ENCODE measurements at places on chromosomes 2 and 18.

- no peak for DNase-seq
Observed at GRCh38 chr2:648476-649424, 28.5 kb downstream of the TMEM18 start.

DNA sequence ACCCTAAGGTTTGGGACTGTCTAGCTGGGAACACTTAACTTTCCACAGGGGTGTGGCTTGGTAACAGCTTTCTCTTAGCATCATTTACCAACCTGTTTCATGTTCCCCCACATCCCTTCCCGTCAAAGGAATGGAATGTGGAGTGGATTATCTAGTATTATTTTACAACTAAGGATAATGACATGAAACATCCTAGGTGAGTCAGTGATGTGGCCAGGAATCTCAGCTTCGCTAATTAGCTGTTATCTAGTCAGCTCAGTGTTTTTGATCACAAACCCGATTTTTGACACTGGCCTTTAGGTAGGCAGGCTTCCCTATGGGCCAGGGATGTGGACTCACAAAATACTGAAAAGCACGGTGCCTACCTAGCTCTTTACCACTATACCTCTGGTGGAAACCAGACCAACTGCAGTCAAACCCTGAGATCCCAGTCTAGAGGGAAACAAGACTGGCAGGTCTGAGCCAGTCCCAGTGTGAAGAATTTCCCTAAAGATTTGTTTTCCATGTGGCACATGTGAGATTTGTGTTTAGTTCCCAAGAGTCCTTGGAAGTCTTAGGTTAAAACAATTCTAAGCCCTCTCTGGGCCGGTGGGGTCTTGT lies 2.8 kb upstream of the NRP2 start:
- no peak for DNase-seq

DNA sequence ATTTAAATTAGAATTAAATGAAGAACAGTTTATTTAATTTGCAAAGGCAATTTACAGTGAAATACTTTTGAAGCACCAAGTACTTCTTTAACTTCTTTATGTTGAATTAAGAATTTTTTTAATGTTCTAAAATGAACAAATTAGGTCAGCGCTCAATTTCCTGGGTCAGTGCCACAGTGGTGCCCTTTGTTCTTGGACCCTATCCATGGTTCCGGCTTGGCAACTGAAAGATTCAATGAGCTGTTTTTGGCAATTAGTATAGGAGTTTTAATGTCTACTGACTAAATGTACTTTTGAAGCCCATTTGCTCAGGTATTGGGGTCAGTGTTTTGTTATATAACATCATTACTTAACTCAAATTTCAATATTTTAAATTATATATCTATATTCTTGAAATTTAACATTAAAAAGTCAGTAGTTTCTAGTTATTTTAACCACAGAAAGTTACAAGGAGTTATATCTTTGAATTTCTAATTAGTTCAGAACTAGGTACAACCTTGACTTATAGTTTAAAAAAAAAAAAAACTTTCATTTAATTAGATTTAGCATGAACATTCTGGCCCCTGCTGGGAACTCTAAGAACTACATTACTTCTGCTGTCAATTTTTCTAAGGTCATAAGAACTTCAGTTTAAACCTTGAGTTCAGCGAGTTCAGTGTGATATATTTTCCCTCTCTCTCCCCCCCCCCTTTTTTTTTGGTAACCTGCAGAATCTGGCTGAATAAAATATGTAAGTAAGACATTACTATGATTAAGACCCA lies 7.6 kb upstream of the MSTN start:
- DNase-seq: peak; percentile 34

DNA sequence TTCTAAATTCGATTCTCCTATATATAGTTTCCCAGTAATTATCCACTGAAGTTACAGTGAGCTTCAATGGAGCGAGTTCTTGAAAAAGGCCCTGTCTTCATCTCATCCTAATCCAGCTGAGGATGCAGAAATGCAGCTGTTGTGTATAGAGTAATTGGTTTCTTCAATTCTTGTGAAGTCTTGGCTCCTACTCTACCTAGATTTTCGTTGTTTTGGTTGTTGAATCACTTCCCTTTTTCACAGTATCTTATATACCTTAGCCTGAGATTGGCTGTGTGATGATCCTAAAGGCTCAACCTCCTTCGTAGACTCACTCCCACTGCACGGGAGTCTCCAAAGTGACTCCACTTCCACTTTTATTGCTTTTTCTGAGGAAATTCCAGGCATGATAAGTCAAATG lies 280.4 kb downstream of the PARD3B start:
- DNase-seq: no peak

- no peak for DNase-seq
Observed at GRCh38 chr2:166784296-166784946, 103.9 kb upstream of the XIRP2 start.

DNA sequence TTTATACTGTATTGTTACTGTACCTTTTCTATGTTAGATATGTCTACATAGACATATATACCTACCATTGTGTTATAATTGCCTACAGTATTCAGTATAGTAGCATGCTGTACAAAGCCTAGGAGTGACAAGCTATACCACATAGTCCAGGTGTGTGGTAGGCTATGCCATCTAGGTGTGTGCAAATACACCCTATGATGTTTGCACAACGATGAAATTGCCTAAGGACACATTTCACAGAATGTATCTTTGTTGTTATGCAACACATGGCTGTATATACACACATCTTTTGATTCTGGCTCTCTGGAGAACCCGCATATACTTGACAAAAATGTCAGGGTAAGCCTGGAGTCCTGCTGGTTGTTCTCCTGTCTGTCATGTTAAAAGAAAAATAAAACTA lies 85.1 kb downstream of the BCL2L11 start:
- no peak for DNase-seq

- no peak for DNase-seq
Observed at GRCh38 chr2:178385595-178386148, 65.3 kb downstream of the PRKRA start.

DNA sequence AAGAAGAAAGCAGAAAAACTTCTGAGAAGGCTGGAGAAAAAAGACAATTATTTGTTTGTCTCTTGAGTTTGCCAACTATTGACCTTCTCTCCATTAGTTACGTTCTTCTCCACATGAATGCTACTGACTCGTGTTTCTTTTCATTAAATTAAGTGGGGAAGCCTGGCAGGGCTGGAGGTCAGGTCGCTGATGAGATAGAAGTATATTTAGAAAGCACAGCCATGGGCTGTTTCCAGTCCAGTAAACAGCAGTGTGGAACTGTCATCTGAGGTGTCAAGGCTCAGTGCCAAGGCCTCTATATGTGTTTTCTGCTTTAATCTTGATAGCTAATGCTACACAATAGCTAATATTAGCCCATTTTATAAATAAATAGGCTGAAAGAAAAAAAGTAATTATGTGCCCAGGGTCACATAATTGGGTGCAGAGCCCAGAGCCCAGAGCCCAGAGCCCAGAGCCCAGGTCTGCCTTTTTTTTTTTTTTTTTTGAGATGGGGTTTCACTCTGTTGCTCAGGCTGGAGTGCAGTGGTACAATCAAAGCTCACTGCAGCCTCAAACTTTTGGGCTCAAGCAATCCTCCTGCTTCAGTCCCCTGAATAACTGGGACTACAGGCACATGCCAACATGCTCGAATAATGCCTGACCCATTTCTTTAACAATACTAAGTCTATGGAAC lies 6.3 kb downstream of the MSGN1 start:
- no peak for DNase-seq

DNA sequence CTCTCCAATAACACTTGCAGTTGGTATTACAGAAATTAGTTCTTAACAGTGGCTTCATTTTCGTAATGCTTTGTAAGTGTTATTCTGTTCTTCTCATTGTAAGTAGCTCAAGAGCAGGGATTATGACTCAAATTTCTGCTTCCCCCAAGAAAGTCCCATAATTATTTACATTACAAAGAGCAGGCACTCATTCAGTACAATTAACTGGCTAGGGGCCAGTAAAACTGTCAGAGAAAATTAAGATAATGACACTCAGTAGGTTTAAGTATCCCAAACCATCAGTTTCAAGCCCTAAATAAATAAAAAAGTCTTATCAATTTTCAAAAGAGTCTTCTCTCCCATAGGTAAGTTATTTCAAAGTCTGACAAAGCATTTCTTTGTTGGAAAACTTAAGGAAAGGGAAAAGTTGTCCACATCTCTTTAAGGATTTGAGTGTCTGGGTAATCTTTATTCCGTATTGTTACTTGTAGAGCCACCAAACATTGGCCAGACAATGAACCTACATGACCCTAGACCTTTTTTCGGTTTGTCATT lies 137.1 kb downstream of the ARHGAP28 start:
- no peak for DNase-seq

GRCh38 chr2:231277962-231278361 lies 79.5 kb downstream of the ARMC9 start:
- no peak for DNase-seq

DNA sequence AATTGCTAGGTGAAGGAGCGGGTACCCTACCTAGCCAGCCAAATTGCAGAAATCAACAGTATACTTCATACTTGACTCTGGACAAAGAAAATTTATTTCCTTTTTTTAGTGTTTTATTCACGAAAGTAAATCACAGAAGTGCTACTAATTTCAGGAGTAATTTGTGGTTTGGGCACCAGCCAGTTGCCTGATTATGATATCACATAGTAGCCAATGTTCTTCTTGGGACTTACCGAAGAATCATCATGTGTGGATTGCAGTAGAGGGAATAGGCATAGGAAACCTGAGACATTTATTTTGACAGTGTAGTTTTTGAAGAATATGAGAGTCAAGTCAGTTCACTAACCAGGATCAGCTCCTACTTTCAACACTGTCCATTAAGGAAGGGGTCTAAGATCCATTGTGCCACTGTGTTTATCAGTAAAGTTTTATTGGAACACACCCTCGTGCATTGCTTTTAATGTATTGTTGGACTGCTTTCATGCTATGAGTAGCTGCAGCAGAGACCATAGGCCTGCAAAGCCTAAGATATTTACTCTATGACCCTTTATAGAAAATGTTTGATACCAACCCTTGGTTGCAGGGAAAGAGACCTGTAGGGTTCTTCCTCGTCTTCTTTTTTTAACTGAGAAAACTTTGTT lies 32.1 kb downstream of the TNFRSF11A start:
- DNase-seq: no peak

DNA sequence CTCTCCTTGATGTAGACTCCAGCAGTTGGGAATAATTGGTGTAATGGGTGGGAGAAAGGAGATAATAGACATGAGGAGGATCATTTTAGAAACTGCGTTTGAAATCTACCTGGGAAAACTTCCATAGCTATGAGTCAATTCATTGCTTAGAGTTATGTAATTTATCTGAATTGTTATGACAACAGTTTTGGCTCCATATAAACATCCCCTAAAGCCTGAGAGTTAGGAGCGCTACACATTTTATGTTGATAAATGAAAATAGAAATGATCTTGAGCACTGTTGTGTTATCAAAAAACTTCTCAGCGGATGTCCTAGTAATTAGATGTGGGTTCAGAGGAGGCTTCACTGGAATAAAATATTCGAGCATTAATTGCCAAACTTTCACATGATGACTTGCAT lies 573.4 kb downstream of the TSN start:
- DNase-seq: no peak

- DNase-seq: peak; percentile 60
Observed at GRCh38 chr2:8049176-8049575, 632.7 kb upstream of the ID2 start.

GRCh38 chr2:109038992-109039391 lies 50.0 kb upstream of the EDAR start:
- no peak for DNase-seq

DNA sequence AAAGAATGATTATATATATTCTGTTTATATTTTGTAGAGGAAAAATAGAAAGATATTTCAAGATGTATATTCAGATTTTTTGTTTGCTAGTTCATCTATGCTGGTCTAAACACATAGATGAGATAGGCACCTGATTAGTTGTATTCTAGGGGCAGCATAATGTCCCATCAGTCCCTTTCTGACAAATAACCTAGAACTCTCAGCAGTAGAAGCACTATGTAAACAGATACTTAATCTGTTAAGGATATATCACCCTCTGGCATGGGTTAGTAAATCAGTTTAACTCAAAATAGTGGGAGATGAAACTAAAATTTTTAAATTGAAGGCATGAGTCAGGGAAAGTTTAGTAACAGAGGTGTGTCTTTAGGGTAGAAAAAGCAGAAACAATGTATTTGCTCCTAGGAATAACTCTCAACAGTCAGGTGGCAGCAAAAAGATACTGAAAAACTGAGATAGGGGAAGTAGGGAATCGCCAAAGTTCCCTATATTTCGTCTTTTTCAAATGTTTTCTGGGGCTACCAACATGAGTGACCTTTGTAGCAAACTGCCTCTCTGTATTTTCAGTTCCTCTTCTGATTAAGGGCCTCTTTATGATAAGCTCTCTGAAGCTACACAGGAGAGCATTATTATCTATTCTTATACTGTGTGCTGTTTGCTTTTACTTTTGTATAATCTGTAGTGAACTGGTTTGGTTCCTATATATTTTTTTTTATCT lies 5.7 kb downstream of the PPP1R1C start:
- DNase-seq: no peak

- no peak for DNase-seq
Observed at GRCh38 chr2:237617587-237617982, 9.8 kb upstream of the LRRFIP1 start.

- DNase-seq: no peak
Observed at GRCh38 chr2:129550536-129550935, 428.9 kb upstream of the RAB6C start.

- DNase-seq: no peak
Observed at GRCh38 chr2:18926631-18927524, 337.5 kb upstream of the NT5C1B start.

DNA sequence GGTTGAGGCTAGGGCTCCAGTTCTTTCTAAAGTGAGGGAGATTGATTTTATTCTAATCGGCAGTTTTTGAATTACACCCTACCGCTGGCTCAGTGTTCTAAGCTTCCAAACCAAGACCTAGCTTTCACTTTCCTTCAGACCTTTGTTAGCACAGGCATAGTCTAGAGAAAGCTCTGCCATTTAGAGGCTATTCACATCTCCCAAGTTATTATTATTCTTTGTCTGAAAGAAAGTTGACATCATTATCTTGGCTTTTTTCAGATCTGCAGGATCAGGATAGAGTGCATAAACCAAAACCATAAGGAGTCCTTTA lies 276.8 kb downstream of the ASXL3 start:
- DNase-seq: no peak

GRCh38 chr2:43345391-43345813 lies 119.0 kb upstream of the ZFP36L2 start:
- peak; percentile 42 for DNase-seq

DNA sequence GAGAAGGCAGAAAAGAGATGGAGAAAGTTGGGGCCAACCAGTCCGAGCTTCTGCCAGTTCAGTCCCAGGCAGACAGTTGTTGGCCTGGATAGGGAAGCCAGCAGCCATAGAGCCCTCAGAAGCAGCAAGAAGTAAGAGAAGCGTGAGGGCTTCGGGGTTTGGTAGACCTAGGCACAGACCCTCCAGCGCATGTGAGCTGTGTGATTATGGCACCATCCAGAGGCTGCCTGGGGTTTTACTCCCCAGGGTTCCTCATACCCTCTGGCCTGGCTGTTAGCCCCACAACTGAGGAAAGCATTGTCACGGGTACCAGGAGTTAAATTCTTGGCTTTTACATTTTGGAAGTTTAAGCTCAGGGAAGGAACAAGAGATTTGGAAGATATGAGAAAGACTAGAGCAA lies 93.7 kb upstream of the RAB6C start:
- DNase-seq: no peak

All from skin of body (tissue), 3 donors.